ENCODE measurements at places on chromosomes 6 and 20.

DNA sequence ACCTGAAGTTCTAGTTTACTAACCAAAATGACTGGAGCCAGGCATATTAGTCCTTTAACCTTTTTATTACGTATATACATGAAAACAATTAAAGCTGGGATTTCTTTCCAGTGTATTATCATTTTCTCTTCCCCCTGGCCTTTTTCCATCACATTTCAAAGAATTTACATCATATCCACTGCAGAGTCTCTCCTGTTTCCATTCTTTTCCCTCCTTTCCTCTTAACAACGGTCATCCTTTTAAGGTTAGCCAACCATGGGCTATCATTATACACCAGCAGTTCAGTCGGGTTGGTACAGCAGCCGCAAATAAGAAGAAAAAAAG is 104.6 kb downstream of the TFAP2A start:
- no peak for DNase-seq

- DNase-seq: no peak
These were observed 225.7 kb downstream of the NRN1 start for GRCh38 chr6:5781019-5781418.

GRCh38 chr6:89487864-89488263 is 54.9 kb downstream of the ANKRD6 start:
- no peak for DNase-seq

DNA sequence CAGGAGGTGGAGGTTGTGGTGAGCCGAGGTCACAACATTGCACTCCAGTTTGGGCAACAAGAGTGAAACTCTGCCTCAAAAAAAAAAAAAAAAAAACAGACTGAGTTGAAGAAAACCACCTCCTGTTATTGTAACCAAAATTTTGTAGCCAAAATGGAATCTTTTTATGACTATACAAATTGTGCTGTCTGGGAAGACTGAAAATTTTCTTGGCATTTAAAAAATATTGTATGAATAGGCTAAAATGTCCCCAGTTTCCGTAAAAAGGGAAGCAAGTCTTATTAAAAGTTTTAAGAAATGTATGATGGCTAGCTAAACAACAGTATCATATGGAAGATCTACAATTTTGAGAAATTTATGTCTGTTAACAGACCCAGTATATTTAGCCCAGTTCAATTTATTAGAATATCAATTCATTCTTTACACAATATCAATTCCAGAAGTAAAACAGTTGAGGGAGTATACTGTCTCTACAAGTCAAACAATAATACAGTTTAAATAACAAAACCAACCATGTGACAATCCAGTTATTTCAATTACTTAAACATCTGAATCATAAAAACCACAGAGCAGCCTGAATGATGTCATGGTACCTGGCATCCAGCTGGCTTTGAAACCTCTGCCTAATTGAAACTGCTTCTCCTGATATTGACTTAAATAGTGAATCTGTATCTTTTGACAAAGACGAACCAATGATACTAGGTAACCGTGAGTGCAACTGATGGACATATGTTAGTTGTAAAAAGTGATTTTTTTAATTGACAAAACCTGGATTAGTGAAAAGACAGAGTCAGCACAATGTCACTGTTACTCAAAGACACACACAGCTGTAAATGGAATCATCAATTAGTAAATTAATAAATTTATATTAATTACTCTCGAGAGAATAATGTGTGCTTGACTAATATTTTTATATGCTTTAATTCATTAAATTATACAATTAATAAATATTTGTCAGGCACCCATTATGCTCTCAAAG is 166.6 kb upstream of the MARCKS start:
- DNase-seq: no peak

- DNase-seq: no peak
These were observed 3.3 kb upstream of the TFAP2C start for GRCh38 chr20:56625837-56626236.

- no peak for DNase-seq
These were observed 554.2 kb downstream of the CDH26 start for GRCh38 chr20:60512443-60512842.

GRCh38 chr6:11460001-11460668 is 77.4 kb upstream of the TMEM170B start:
- DNase-seq: peak; percentile 9

DNA sequence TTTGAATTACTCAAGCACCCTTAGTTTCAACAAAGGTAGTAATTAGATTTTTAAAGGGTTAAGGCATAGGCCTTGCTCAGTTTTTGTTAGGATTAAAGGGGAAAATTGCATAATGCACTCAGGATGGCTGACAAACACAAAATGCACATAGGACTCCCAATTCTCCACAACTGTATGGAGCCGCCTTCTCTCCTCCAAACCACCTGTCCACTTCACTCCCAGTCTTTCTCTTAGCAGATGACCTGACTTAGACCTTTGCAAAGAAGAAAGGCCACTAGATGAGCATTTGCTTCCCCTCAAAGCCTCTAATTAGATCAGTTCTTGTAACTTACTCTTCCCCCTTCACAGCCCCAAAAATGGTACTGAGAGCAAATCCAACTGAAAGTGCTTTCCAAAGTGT is 20.1 kb downstream of the NSFL1C start:
- DNase-seq: no peak

GRCh38 chr6:15887491-15888461 is 224.9 kb upstream of the DTNBP1 start:
- no peak for DNase-seq

DNA sequence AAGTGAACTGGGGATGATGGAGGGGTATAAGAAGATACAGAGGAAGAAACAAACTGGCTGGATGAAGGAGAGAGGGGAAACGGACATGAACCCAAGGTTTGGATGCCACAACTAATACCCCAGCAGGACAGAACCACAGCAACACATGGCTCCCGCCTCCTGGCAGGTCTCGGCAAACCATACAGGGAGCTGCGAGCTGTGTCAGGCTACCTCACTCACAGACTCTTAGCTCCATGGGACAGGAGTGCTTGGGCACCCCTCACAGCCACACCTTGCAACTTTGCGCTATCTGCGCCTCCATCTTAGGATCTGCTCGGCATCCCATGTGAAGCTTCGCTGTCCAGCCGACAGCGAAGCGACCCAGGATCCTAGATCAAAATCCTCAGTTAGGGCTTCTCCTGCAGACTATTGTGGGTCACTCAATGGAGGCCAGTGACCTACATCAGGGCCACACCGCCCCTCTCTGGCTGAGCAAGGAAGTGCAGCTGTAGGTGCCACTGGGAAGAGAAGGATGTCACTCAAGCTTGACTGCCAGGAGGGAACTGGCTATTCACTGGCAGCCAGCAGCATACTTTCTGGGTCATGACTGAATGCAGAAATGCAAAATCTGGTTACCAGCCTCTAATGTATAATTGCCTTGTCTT is 174.4 kb upstream of the RIN2 start:
- DNase-seq: peak; percentile 60

GRCh38 chr20:33337531-33338165 is 54.6 kb downstream of the BPIFB1 start:
- no peak for DNase-seq

GRCh38 chr6:169589293-169589692 is 112.5 kb downstream of the WDR27 start:
- no peak for DNase-seq

GRCh38 chr6:135062735-135063134 is 8.1 kb upstream of the HBS1L start:
- DNase-seq: no peak

DNA sequence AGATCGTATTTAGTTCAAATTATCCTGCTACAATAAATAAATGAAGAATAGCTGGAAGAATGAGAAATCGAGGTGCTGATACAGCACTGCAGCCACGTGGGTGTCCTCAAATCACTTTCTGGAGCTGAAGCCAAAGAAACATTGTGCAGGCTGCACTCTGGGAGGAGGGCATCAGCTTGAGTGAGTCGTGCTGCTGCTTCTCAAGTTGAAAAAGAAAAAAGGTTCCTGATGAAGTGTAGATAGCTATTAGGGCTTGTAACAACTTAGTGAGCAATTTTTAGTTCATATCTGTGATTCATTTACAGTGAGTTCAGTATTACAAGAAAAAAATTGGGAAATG is 40.5 kb downstream of the DSE start:
- DNase-seq: no peak

GRCh38 chr6:55276745-55277530 is 50.3 kb upstream of the GFRAL start:
- no peak for DNase-seq

DNA sequence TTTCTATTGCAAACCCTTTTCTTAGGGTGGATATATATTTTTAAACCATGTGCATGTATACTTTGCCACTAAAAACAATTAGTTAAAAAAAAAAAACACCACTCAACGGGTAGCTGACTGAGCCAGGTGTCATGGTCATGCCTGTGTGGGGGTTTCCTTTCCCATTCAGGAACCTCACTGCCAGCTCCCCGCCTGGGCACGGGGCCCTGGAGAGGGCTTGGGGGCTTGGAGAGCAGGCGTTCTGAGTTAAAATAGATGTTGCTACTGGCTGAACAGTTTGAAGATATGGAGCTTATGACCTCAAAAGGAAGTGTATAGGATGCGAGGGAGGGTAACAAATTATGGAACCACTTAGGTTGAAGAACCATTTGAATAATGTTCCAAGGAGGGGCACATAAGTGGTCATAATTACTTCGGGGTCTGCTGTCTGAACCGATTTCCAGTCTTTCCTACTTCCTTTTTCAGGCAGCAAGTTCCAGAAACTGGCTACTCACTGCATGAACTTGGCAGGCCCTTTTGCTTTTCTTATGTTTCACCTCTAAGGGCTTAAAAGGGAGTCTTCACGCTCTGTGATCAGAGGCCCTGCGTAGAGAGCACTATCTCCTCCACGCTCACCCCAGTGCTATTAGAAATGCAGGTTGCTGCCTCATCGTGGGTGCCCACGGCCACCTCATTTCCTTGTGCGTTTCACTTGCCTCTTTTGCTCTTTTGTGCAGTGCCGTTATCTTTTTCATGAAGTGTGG is 9.9 kb downstream of the STX16 start:
- peak; percentile 62 for DNase-seq

DNA sequence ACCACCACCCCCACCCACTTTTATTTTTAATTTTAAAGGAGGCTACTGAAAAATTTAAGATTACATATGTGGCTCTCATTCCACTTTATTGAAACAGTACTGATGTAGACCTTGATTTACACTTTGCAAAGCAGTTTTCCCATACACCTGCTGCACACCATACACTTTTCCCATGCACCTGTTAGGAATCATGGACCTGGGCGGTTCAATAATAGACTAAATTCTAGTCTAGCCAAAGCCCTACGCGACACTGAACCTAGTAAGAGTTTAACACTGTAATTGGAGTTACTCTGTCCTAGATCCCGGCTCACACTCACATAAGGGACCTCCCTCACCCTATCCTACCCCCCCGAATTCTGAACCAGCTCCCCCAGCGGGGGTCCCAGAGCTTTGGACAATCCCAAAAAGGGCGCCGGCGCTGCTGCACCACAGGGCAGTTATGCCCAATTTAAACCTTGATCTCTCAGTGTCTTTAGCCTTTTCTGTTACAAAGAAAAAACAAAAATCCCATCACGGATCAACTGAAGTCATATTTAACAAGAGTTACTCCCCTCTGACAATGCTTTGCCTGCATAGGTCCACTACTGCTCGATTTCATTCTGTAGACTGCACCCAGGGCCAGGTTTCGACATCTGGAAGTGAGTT is 2.4 kb upstream of the GCLC start:
- peak; percentile 4 for DNase-seq

GRCh38 chr6:16939839-16940238 is 162.0 kb upstream of the STMND1 start:
- no peak for DNase-seq

DNA sequence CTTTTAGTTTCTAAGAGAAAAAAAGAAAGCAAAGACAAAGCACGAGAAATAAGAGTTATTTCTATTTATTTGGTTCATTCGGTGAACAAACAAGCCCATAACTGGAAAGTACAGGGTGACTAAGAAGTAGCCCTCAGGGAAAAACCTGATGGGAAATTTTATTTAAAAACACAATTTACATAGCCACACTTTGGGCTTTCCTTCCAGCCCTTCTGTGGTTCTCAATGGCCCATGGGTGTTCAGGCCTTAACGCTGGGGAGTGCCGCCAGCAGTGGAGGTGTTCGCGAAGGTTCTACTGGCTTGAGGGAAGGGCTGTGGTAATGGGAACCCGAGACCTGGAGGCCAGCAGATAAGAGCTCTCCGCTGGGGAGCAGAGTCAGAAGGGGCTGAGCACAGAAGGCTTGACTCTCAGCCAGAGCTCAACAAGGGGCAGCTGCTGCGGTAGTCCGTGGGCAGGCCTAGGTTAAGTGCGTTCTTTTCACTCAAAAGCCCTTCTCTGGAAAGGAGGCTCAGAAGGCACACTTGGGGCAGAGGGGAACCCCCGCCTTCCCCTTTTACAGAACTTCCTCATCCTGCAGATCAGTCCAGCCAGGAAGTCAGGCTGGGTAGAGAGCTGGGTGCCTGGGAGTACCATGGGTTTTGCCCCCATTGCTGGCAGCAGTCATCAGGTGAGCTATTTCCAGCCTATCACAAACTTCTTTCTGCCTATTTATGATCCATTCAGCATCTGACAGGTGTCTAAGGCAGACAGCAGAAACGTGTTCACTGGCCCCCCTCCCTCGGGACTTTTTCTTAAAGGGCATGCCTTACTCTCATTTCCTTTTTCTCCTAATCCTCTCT is 8.8 kb upstream of the CD83 start:
- DNase-seq: peak; percentile 47

GRCh38 chr20:33063271-33063670 is 9.6 kb downstream of the BPIFB3 start:
- DNase-seq: no peak

GRCh38 chr6:67045076-67045475 is 1338.0 kb upstream of the EYS start:
- no peak for DNase-seq

DNA sequence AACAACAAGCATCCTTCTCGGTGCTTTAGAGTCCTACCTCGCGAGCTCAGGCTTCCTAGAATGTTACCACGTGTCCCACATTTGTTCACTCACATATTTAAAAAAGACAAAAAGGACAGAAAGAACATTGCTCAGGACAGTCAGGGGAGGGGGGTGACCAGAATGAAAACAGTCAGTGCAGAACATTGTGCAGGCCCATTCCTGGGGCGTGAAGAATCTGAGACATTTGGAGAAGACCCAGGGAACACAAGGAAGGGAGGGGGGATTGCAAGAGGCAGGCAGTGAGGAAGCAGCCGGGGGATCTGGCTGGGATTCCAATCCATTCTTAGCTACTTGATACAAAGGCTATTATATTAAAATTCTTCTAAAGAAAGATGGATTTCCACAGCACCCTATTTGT is 270.4 kb upstream of the CITED2 start:
- DNase-seq: no peak

- no peak for DNase-seq
These were observed 392.5 kb downstream of the CDH4 start for GRCh38 chr20:61644378-61645076.

DNA sequence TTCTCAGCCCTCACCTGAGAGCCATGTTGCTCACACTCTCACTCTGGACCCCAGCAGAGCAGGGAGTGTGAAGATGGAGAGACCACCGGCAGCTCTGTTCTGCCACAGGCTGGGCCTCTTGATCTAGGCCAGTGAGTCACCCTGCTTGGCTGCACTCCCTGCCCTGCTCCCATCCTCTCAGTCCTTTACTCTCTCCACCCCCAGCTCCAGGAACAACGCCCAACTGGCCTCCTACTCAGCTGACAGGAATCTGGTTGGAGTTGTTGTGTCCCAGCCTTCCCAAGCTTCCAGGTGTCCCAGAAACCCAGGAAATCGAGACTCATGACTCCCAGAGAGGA is at the start of gene PSORS1C1:
PSORS1C1 (plus strand) TSS at position 260 of the 338 bp plus-strand sequence. CDS start 14,833 bp downstream, outside the sequence.
- DNase-seq: no peak

Measured in CD8-positive, alpha-beta T cell (primary cell).